ENCODE measurements at places on chromosomes 5 and 9. TPM values are rescaled to one million over a fixed set of nuclear protein-coding genes. Genes with fewer than 3 reads are reported as not detected.
A peak's percentile ranks its signal among the peaks of the same experiment; 100 is the strongest.

ZFP2 gene
- 1.6 TPM for total RNA-seq

NMUR2 gene
- total RNA-seq = not detected

AGPAT2 gene
- 31.5 TPM for total RNA-seq

SGTB gene
- 21.9 TPM for total RNA-seq

SPOCK1 gene
- total RNA-seq = 67.8 TPM

RFX3 gene
- 22.4 TPM for total RNA-seq

CCNO gene
- 0.54 TPM for total RNA-seq

DMRTA1 gene
- total RNA-seq = 0.39 TPM

SCGB3A1 gene
- total RNA-seq = not detected

DNA sequence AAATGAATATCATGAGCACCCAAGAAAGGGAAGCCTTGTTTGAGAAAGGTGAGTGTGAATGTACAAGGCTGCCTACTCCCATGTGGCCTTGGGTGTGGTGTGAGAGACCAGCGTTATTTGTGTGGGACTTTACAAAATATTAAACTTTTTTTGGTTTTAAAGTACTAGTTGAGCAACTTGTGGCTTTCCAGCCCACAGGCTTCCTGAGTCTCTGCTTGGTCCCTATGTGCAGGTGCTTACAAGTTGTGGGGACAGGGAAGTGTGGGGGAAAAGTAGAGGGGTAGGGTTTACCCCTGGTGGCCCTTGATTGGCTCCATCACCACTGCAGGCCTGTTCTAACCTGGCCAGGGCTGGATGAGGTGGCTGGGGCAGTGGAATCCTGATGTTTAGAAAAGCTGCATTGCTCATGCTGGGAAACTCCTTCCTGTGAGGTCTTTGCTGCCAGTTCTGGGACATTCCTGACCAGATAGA lies 19.7 kb downstream of the PTTG1 start:
- DNase-seq = no peak

DNA sequence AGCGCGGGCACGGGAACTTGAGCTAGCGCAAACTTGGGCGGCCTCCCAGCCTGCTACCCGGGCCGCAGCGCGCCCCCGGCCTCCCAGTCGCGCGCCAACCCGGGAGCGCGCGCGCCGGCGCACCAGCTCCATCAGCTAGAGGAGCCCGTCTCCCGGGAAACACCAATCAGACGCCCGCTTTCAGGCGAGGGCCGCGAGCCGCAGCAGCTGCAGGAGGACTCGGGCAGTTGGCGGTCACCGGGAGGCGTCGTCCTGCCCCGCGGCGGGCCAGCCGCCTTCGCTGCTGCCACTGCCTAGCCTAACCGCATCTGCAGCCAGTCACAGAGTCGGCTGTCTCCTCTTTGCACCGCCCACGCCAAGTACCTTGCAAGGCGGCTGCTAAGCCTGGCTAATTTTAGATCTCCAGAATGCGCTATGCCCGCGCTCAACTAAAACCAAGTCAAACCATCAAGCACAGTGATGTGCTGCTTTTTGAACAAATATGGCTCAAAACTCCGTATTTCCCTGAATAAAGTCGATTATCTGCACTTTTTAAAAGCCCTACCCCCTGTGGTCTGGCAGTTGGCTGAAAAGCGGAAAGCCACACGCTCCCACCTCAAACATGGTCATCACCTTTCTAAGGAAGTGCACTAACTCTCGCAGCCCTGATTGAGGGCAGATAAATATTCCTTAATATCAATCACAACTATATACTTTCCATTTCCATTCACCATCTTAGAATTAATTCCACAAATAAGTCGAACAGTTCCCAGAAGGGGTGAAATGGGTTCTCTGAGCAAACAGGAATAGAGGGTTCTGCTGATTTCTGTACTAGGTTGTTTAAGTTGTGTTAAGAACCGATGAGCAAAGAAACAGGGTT lies 221.8 kb downstream of the MEF2C start:
- peak; percentile 94 for DNase-seq

GRCh38 chr5:4777435-4777834 lies 362.7 kb upstream of the ADAMTS16 start:
- no peak for DNase-seq

DNA sequence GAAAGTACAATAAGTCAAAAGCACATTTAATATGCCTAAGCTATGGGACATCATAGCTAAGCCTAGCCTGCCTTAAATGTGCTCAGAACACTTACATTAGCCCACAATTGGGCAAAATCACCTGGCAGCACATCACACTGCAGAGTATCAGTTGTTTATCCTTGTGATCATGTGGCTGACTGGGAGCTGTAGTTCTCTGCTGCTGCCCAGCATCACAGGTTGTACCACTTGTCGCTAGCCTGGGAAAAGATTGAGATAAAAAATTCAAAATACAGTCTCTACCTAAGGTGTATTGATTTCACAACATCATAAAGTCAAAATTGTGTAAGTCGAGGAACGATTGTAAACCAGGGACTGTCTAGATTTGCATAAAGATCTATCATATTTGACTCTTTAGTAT lies 58.6 kb downstream of the CAMK4 start:
- no peak for DNase-seq

DNA sequence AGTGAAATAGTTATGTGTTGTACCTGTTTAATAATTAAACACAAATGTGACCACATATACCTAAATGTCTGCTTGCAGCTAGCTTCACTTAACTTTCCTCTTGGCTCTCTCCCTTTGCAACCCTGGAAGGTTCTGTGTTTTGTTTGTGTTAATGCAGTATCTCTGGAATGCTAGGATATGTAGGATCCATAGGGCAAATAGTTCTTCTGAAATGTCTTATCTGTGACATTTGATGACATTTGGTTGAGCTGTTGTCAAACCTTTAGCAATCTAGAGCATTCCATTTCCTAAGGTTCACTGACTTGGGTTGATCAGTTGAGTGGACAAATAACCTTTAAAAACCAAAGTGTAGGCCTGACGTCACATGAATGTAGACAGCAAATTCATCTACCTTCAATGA lies 21.8 kb downstream of the CTNNA1 start:
- DNase-seq = no peak

DNA sequence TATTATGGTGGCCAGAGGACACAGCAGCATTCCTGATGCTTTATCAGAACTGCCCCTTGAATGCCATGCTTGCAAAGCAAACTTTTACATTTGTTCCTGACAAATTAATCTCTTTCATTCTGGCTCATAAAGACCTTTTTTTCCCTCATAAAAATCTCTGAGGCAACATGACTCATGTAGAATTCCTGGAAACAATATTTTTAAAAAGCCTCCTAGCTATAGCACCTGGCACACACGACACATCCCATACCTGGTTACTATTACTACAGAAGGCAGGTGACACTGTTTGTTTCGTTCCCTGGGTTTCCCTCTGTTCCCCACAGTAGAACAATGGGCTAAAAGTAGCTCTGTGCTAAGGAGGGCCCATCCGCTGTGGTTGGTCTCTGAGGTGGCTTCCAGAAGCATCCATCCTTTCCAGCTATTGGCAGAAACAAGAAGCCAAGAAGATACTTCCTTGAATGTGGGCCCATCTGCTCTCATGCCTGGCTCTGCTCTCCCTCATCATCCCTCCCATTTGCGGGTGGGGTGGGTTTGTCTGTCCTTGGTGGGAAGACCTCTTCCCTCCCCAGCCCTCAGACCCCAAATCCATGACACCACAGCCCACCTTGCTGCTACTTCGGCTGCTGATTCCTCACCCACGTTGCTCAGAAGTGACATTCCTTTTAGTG lies 59.1 kb downstream of the GALNT12 start:
- no peak for DNase-seq

DNA sequence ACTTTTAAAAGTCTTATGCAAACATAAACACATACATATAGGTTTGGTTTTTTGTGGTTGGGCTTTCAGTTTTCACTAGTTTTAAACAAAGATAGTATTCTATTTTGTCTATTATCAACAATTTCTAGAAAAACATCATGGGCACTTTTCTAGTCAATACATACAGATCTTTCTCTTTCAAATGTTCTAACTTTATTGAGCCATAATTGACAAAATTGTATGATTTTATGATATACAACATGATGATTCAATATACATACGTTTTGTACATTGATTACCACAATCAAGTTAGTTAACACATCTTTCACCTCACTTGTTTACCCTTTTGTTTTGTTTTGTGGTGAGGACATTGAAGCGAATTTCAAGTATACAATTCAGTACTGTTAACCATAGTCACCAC lies 265.9 kb downstream of the MCTP1 start:
- DNase-seq = no peak

DNA sequence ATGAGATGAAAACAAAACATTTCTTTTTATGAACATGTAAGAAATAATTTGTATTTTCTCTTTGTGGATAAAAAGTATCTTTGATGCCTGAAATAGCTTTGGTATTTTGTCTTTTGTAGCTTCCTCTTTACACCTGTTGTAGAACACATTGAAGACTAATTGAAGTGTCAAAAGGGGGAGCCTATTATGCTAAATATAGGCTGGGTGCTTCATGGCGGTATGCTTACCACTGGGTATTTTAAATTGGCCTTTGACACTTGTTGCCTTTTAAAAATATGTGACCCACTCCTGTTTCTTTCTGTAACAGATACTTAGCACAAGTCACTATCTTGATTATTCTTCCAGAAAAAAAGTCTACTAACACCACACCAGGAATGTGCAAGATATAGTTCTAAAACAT lies 226.4 kb downstream of the KIAA0825 start:
- DNase-seq = no peak

- no peak for DNase-seq
Measured at GRCh38 chr9:89608641-89609335, 4.0 kb downstream of the GADD45G start.

DNA sequence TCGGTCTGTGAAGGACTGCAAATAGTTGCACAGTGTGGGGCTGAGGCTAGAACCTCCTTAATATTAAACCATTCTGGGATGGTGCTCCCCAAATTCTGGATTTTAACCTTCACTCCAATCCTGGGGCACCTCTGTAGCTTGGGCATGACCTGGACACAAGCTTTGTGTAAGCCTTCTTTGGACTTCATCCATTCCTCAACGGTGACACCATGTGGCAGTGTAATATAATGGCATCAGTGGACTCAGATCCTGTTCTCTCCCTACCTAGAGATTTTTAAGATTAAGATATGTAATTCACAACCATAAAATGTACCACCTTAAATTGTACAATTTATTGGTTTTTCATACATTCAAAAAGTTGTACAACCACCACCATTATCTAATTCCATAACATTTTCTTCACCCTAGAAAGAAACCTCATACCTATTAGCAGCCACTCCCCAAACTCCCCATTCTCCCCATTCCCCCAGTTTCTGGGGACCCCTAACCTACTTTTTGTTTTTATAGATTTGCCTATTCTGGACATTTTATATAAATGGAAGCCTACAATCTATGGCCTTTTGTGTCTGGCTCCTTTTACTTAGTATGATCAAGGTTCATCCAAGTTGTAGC lies 4.8 kb upstream of the PLGRKT start:
- no peak for DNase-seq

- DNase-seq = no peak
Measured at GRCh38 chr5:1718669-1719068, 81.0 kb downstream of the MRPL36 start.

GRCh38 chr9:131129183-131129582 lies 3.8 kb downstream of the NUP214 start:
- DNase-seq = no peak

DNA sequence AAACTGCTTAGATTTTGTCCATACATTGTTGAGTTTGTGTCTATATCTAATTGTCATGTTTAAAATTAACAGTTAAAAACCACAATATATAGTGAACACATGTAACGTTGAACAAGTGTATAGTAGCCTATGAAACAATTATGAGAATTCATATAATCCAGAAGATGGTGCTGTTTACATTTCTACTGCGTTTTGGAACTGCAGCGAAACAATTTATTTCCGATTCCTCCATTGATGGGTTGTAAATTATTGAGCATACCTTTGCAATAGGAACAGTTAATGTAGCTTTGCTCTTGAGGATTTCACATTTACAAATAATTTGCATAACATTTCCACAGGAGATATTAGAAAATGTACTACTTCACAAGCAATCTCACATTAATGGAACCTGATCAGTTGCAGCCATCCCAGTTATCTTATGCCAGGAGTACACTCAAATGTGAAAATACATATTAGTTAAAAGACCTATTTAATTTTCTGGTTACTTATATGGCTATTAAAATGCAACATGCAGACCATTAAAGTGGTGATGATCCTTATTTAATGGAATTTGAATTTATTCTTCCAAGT lies 411.8 kb downstream of the CDH10 start:
- DNase-seq = no peak

GRCh38 chr5:56305001-56305950 lies 72.1 kb upstream of the ANKRD55 start:
- DNase-seq = no peak

DNA sequence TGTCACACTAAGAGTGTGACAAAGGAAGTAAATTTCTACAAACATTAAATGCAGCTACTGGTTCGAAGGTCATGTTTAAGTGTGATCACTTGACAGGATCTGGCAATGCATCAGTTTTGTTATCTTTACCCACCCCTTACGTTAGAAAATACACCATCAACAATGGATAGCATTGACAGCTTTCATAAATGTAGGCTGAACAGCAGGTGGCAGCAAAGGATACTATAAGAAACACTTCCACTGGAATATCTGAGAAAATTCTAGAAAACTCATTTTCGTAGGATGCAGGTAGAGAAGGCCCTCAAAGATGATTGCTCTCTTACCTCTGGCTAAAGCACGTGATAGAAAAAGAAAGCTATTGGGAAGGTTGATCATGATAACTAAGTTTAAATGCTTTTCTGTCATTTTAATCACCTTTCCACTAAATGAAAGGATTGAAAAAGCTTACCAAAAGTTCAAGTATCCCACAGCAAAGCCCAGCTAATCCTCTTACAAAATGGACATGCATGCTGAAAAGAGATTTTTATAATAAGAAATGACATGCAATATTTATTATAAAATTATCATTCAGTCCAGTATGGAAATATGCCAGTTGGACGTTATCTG lies 292.5 kb downstream of the PARP8 start:
- no peak for DNase-seq

DNA sequence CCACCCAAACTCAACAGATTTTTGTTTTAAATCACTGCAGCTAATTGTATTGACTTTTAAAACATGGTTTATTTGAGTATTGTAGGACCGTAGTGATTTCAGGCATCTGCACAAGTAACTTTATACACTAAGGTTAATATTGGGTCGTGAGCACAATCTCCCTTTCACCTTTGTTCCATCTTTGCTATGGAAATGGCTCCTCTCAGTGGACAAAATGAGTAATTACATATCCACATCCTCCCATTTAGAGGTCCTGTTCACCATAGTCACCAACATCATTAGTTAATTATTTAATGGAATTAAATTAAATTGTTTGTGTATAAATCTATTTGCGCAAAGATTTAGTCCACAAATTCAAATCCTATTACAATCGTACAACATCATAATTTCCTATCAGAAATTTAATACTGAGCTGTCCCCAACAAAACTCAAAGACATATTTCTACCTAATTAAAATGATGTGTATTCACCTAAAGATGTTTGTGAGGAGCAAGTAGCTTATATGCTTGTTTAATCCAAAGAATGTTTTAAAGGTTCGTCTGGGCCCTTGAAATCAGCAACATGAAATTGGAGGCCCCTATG lies 173.0 kb upstream of the DAPK1 start:
- no peak for DNase-seq

Measured in aorta (tissue), 5 donors.